Stimulated activated CD8-positive, alpha-beta memory T cell treated with anti-CD3 and anti-CD28 coated beads, Interleukin-15, amount 100 ng/mL, for 1 hour (primary cell): ENCODE measurements at places on chromosomes 16 and 17.

DNA sequence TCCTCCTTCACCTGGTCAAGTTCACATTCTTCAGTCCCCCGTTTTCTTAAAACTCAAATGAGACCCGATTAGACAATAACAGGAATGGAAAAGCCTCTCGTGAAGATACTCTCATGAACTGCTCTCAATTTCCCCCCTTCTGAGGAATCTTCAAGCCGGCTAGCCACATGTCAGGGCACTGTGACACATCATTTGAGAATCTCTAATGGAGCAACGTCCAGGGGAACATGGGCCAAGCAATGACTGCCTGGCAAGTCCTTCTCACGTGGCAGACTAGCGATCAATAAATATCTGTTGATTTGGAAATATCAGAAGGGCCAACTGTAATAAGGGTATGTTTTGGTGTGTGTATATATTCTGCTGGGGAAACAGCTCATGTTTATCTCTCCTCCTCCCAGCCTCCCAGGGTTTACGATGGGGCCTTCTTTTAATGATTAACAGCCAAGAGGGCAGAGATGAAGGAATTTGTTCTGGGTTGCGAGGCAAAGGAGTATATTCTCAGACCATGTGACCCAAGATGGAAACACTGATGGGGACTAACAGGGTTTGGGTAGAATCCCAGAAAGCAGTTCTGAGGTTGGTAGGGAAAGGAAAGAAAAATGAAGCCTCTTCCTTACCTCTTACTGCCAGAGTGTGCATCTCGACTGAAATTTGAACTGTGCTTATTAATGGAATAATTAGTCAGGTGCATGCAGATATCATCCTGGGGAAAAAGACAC lies 21.4 kb downstream of the TTLL6 start:
- DNase-seq, result no peak

- no peak for DNase-seq
These were observed 15.4 kb downstream of the SLC25A10 start for GRCh38 chr17:81727324-81728031.

DNA sequence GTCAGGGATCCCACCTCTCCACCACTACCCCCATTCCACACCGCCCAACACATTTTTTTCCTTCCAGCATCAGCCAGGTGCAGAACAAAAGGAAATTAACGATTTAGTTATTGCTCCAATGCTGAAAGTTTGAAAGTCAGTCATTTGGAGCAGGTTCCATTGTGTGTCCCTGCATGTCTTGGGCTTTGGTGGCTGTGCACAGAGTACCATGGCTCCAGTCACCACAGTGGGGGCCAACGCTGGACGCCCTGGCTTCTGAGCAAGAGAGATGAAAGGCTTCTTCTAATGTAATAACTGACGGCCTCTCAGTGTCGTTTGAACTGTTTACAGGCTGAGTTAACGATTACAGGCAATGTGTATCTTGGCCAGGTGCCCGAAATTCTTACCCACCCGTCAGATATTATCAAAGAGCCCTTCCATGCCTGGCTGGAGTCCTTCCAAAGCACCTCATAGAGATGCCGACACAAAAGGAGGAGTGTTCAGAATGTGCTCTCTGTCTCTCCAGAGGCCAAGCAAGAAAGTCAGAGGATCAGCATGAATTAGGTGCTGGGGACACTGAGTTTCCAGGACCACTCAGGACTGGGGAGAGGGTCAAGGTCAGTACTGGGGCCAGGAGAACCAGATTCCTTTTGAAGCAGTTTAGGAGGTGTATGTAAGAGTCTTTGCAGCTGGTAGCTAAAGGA lies 25.9 kb downstream of the RNF43 start:
- DNase-seq, result no peak

GRCh38 chr17:30520882-30521281 lies 43.7 kb downstream of the GOSR1 start:
- DNase-seq, result no peak

DNA sequence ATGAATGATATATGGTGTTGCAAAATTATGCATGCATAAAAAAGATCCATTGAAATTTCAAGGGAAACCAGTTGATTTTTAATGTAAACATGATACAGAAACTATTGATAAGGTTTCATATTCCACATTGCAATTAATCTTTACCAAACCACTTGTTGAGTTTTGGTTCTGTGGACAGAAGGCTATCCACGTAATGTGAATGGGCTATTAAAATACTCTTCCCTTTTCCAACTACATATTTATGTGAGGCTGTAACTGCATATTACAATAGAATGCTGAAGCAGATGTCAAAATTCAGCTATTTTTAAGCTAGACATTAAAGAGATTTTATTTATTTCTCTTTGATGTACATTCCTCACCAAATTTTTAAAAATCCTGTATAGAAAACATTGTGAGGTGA lies 33.7 kb upstream of the VPS4A start:
- no peak for DNase-seq

GRCh38 chr17:66415366-66416206 lies 113.2 kb downstream of the PRKCA start:
- no peak for DNase-seq
